Activated CD8-positive, alpha-beta memory T cell treated with anti-CD3 and anti-CD28 coated beads, Interleukin-2, amount 10 ng/mL, durations not matched to agents 7 days and 5 days (primary cell): ENCODE measurements at places on chromosomes 3 and 15. TPM values are rescaled to one million over a fixed set of nuclear protein-coding genes. Genes with fewer than 3 reads are reported as not detected.

DNA sequence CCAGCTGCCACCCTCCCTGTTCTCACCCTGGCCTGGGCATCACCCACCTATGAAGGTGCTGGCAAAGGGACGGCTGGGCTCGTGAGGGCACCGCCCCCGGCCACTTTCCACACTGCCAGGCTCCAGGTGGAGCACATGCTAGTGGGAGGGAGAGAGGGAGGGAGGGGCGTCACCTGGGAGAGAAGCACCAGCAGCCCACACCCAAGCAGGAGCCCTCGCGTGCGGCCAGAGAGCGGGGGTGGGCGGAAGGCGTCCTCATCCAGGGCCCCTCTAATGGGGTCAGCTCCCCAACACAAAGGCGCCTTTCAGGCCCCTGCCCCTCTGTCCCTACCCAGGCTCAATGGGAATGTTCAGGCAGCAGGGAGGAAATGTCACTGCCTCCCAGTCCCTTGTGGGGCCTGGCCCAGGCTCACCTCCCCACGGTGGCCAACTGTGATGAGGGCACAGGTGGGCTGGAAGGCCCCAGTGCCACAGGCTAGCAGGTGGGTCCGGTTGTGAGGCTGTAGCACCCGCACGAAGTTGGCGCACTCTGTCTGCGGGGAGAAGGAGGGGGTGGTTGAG lies 3.1 kb downstream of the SEMA3G start:
- DNase-seq: no peak

DNA sequence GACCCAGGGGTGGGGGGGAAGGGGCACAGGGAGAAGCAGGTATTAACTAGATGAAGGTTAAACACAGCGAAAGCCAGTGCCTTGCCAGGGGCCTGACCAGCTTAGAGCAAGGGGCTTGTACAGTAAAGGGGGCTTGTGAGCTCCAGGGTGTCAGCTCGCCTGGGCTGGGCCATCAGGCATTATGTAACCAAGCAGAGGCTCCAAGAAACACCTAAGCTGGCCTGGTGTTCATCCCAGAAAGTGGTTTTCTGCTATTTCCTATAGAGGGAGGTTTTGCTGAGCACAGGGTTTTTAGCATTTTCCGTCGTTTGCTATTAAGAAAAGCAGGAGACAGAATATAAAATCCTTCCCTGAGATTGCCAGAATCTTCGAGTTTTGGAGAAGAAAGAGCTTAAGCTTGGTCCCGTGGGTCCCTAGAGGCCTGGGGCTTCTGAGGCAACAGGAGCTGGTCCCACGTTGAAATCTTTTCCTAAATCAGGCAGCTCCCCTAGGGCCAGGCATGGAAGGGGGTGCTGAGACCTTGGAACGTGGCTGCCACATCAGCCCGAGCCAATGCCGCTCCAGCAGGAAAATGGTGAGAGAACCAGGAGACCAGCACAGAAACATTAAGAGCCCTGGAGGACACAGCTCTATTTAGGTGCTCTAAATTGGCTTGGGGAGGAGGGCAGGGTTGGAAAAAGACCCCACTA lies 71.4 kb downstream of the ISG20 start:
- no peak for DNase-seq

DNA sequence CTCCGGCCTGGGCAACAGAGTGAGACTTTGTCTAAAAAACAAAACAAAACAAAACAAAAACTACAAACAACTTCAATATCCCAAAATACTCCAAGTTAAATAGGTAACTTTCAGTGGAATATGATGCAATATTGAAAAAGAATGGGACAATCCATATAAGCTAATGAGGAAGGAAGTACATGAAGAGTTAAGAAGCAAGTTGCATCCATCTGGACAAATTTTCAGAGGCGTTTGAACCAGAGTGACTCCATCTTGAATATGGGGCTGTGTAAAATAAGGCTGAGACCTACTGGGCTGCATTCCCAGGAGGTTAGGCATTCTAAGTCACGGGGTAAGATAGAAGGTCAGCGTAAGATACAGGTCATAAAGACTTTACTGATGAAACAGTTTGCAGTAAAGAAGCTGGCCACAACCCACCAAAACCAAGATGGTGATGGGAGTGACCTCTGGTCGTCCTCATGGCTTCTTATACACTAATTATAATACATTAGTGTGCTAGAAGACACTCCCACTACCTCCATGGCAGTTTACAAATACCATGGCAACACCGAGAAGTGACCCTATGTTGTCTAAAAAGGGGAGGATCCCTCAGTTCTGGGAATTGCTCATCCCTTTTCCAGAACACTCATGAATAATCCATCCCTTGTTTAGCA lies 58.1 kb upstream of the LCTL start:
- no peak for DNase-seq

DNA sequence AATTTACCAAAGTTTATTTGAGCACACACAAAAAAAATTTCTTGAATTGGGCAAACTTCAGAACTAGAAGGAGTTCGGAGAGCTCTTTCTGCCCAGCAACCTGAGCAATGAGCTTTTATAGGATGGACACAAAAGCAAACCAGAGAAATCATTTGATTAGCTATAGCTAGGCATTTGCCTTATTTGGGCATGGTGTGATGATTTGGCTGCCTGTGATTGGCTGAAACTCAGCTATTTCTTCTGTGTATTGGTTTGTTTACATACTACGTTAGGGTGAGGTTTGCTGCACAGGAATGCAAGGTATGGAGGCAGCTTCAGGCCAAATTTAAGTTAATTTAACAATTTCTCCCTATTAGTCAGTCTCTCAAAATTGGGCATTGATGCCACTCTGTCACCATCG lies 65.1 kb downstream of the NEK11 start:
- DNase-seq: no peak

DNA sequence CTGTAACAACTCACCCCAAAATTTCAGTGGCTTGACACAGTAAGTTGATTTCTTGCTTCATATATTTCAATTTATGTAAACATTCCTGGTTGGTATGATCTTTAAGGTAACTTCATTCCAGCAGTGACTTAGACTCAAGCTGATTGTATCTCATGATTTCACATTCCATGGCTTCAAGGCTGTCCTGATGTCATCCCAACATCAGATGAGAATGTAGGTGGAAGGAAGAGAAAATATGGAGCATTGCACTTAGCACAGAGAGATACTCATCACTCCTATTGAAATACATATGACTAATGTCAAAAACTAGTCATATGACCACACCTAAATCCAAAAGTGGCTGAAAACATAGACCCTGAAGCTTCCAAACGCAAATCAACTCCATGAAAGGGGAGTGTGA lies 793.8 kb downstream of the TBL1XR1 start:
- DNase-seq: no peak

DNA sequence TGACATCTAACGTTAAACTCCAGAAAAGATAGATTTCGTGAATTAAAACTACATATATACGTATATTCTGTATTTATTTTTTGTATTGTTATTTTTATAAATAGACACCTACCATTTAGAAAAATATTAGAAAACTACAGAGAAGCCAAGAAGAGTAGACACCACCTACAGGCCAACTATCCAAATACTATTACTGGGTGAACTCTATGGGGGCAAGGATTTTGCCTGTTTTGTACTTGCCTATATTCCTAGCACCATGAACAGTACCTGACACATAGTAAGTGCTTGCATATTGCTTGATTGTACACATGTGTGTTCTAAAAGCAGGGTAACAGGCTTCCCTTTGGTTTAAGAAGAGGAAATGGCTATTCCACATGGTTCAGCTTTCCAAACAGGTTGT lies 24.4 kb upstream of the CLEC3B start:
- DNase-seq: no peak

DNA sequence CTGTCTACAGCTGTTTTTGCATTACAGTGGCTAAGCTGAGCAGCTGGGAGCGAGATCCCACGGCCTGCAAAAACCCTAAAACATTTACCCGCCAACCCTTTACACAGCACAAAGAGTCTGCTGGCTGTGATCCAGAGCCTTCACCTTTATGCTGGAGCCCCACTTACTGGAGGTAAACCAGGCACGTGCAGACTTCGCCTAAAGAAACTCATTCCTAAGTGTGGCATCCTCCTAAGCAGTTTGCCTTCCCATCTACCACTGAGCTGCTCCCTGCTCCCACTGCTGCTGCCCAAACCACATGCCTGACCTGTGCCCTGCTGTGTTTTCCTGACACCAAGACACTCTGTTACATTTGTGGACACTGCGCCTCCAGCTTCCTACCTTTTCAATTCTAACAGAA lies 53.0 kb downstream of the CHSY1 start:
- DNase-seq: no peak

The BFSP2 gene
- total RNA-seq: 1.2 TPM

The GPR149 gene
- not detected for total RNA-seq

The GPX1 gene
- 112 TPM for total RNA-seq

The GABRG3 gene
- not detected for total RNA-seq
